Pulmonary artery endothelial cell (primary cell): ENCODE measurements at places on chromosomes 5 and 9. TPM values are rescaled to one million over a fixed set of nuclear protein-coding genes. Genes with fewer than 3 reads are reported as not detected.

The MYOT gene
- total RNA-seq = not detected in 2 replicates

GRCh38 chr9:27672718-27673117, 99.4 kb upstream of the C9orf72 start:
- no peak for DNase-seq

- no peak for DNase-seq
These were observed 15.2 kb upstream of the SPATA9 start for GRCh38 chr5:95697781-95698681.

The DMGDH gene
- 0.20 and 0.25 TPM in 2 replicates for total RNA-seq

The PPIC gene
- total RNA-seq = 41.3 and 52.2 TPM in 2 replicates

GRCh38 chr9:125438506-125439433, 177.1 kb downstream of the GAPVD1 start:
- DNase-seq = no peak

DNA sequence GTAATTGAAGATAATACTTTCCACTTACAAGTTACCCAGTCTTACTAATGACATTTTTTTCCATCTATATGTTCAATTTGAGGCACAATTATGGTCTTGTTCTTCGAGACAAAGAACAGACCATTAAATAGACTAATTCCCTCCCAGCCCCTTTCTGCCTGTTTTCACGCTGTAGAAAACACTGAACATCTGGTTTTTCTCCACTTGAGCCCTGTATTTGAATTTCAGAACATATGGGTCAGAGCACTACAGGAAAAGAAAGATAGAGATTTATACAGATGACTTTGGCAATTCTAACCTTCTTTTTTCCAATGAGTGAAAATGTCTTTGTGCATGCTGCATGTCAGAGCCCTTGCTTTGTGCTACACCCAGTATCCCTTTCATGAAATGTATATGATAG, 506.9 kb downstream of the LRRC70 start:
- no peak for DNase-seq

The ASS1 gene
- total RNA-seq = 3.0 and 6.9 TPM in 2 replicates

The CTXN3 gene
- not detected in 2 replicates for total RNA-seq

GRCh38 chr9:38149647-38150046, 80.6 kb upstream of the SHB start:
- DNase-seq = no peak

GRCh38 chr9:122386311-122386872, 15.6 kb downstream of the PTGS1 start:
- DNase-seq = no peak

DNA sequence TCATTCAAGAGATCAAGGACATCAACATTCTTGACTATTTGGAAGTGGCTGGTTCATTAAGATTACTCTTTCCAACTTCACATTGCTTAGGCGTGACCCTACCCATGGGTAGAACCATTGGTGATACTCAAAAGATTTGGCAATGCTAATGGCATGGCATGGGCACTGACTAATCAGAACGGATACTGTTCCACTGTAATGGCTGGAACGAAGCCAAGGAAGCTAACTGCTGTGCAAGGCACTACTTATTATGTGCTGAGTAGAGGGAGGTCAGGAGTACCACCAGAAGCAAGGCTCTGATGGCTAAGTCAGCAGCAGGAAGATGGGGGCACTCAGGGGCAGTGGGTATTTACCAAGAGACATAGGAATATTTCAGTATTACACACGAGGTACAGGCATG, 31.9 kb downstream of the GNA14 start:
- peak; percentile 52 for DNase-seq

GRCh38 chr9:96382175-96382574, 1.3 kb downstream of the SLC35D2 start:
- DNase-seq = no peak

GRCh38 chr5:14178671-14179211, 35.6 kb downstream of the TRIO start:
- DNase-seq = no peak

The CAMSAP1 gene
- total RNA-seq = 18.6 and 20.5 TPM in 2 replicates

DNA sequence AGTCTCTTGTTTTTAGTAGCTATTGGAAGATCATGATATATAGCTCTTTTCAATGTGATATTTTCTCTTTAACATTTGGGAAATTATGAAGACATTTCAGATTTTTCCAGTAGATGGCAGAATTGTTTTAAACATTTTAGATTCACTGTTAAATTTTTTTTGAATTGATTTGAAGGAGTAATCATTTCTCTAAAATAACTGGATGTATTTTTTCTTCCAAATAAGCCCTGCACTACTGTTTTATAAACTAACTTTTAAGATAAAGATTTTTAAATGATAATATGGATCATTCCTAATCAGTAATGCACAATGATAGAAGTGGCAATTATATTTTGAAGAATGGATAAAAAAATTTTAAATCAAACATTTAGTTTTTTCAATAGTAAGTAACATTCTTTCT, 14.2 kb downstream of the NDUFAF2 start:
- no peak for DNase-seq

- DNase-seq = peak; percentile 81
These were observed 33.4 kb downstream of the ARHGAP26 start for GRCh38 chr5:142803428-142804125.

- no peak for DNase-seq
These were observed 21.6 kb downstream of the DAB2IP start for GRCh38 chr9:121672986-121673385.

- no peak for DNase-seq
These were observed 45.3 kb downstream of the PLPP7 start for GRCh38 chr9:131334629-131335367.

DNA sequence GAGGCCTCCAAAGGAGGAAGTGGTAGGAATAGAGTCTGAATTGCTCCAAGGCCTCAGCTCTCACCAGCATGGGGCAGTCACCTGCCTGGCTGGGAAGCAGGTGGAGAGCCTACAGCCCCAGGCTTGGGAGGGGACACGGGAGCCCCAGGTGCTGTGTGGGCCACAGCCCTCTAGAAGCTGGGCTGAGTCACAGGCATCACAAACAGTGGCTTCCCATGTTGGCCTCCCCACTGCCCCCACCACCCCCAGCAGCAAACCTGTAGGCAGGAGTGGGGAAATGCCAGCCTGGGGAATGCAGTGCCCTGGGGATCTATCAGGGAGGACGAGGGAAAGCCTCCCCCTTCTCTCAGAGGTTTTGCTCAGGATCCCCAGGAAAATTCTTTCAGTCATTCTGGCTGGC, 309.6 kb downstream of the SLIT3 start:
- no peak for DNase-seq

DNA sequence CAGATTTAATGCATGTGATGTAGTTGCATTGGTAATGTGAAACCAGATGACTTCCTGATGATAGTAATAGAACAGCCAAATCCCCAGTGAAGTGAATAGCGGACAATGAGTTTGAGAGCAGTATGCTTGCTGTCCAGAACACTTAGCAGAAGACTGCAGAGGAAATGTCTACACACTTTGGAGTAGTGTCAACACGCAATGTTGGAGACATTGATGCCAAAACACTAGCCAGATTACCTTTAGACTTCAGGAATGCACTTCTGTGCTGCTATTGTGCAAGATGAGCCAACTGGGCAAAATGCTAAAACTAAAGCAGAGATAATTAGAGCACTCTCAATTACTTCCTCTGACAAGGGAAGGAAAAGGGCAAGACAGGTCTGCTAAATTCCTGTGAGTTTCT, 176.7 kb downstream of the PRDM9 start:
- DNase-seq = no peak

DNA sequence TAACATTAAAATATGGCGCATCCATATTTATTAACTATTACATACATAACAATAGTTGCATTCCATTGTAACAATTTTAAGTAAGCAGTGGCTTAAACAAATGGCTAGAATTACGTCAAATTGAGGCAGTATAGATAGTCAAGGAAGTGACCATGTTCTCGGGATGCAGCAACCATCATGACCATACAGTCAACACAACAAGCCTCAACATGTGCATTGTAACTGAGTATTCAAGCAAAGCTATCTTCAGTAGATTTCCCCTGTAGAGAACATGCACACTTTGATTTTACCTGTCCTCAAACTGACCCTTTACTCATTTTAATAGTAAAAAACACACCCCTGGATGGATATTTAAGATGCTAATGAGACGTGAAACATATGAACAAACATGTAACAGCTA, 356.4 kb downstream of the HINT1 start:
- DNase-seq = no peak

- DNase-seq = no peak
These were observed 8.5 kb downstream of the ELOVL7 start for GRCh38 chr5:60835554-60835953.

The MEIKIN gene
- 0.07 TPM in 1 of 2 replicates, not detected in the other for total RNA-seq

The GDA gene
- total RNA-seq = not detected in 2 replicates
